ENCODE measurements at places on chromosomes 11 and 22. TPM values are rescaled to one million over a fixed set of nuclear protein-coding genes. Genes with fewer than 3 reads are reported as not detected.

GCAT gene
- total RNA-seq, result 16.9 TPM

TRIM48 gene
- total RNA-seq, result not detected

MRPL48 gene
- 18.6 TPM for total RNA-seq

NRIP3 gene
- total RNA-seq, result 1.3 TPM

PIWIL4 gene
- total RNA-seq, result 5.1 TPM

SLC35E4 gene
- 4.0 TPM for total RNA-seq

DEFB131B gene
- not detected for total RNA-seq

RAG1 gene
- total RNA-seq, result 3.0 TPM

FXYD2 gene
- 420 TPM for total RNA-seq

CRYBB2 gene
- not detected for total RNA-seq

YAP1 gene
- 166 TPM for total RNA-seq

GLYATL1 gene
- total RNA-seq, result 115 TPM

NCF4 gene
- 13.8 TPM for total RNA-seq

AIP gene
- 65.4 TPM for total RNA-seq

OR4D5 gene
- not detected for total RNA-seq

RIMBP3C gene
- 0.82 TPM for total RNA-seq

POU2AF2 gene
- not detected for total RNA-seq

DCHS1 gene
- total RNA-seq, result 73.7 TPM

TEX12 gene
- total RNA-seq, result 1.3 TPM

HBG1 gene
- total RNA-seq, result 65.3 TPM

CARD16 gene
- 1.8 TPM for total RNA-seq

TMEM123 gene
- total RNA-seq, result 109 TPM

SMTNL1 gene
- 9.8 TPM for total RNA-seq

ACRV1 gene
- total RNA-seq, result not detected

PLEKHA7 gene
- 38.4 TPM for total RNA-seq

ART1 gene
- total RNA-seq, result 3.3 TPM

ARHGAP42 gene
- 33.8 TPM for total RNA-seq

SCGB2A2 gene
- total RNA-seq, result not detected

GLB1L2 gene
- total RNA-seq, result 9.2 TPM

GGT1 gene
- total RNA-seq, result 44.6 TPM

RAB36 gene
- 12.9 TPM for total RNA-seq

SDHAF2 gene
- 26.8 TPM for total RNA-seq

MYO7A gene
- 4.4 TPM for total RNA-seq

IGSF9B gene
- total RNA-seq, result 6.8 TPM

MTFP1 gene
- total RNA-seq, result 12.0 TPM

MLC1 gene
- total RNA-seq, result 3.0 TPM

TIGD3 gene
- 0.35 TPM for total RNA-seq

TPH1 gene
- total RNA-seq, result 0.47 TPM

APOL5 gene
- total RNA-seq, result 0.18 TPM

MAJIN gene
- 0.70 TPM for total RNA-seq

MRGPRX3 gene
- total RNA-seq, result not detected

DNAJC24 gene
- total RNA-seq, result 13.9 TPM

TSSK2 gene
- not detected for total RNA-seq

Measured in metanephros (tissue), 2 donors.